Activated T-cell treated with anti-CD3 and anti-CD28 coated beads for 4 hours (primary cell): ENCODE measurements at places on chromosomes 6 and 20.

DNA sequence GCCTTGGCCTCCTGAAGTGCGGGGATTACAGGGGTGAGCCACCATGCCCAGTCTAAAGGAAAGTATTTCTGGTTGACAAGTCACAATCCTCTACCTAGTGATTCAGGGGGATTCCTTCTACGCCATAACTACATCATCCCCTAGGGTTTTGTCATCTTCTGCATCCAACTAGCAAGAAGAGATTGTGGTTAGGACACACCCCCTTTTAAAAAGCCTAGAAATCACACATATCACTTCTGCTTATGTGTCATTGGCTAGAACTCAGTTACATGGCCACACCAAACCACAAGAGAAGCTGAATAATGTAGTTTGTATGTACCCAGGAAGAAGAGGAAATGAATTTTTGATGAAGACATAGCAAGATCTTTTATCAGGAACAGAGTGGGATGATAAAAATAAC, 14.7 kb upstream of the CHD6 start:
- DNase-seq, result no peak

DNA sequence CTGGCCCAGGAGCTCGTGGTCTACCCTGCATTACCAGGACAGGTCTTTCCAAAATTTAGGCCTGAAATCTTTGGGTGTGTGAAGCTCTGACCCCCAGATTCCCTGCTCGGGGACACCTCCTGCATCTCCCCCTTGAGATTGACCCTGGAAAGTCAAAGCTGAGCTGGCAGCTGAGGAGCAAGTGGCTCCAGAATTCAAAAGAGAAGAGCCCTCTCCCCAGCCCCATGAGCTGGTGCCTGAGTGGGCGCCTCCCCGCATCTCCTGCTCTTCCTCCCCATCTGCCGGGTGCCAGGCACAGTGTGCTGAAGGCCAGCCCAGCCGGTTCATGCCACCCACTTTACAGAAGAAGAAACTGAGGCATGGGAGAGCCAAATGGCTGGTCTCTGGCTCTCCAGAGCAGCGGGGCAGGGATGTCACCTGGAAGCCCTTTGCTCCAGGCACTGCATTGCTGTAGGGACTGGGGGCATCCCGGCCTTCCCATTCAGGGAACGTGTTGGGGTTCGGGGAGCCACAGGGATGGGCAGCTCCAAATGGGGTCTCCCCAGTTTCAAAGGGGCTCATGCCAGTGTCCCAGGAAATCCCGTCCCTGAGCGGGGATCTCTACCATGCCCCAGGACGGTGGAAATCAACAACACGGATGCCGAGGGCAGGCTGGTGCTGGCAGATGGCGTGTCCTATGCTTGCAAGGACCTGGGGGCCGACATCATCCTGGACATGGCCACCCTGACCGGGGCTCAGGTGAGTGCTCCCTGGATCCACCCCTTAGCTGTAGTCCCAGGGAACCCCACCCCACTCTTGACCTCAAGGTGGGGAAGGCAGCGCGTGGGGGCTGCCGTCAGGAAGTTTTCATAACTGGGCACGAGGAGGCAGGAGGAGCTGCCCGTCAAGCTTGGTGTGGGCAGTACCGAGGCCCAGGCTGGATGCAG, 20.5 kb downstream of the NPEPL1 start:
- no peak for DNase-seq

DNA sequence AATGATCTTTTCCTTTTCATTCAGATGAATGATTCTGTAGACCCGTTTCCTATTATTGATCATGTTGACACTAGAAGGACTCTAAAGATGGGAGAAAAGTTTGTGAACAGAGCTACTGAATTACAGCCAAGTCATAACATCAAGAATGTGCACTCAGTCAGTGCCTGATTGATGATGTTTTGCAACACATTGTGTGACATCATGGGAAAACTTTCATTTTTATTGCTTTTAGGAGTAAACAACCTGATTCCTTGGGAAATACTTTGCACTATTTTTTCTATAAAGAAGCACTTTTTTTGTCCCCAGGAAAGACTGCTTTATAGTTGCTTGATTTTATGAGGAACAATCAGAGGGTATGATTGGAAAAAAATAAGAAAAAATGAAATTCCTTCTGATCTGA, 383.8 kb upstream of the JAG1 start:
- DNase-seq, result no peak

GRCh38 chr20:2653556-2654383, 1.3 kb downstream of the NOP56 start:
- DNase-seq, result no peak

DNA sequence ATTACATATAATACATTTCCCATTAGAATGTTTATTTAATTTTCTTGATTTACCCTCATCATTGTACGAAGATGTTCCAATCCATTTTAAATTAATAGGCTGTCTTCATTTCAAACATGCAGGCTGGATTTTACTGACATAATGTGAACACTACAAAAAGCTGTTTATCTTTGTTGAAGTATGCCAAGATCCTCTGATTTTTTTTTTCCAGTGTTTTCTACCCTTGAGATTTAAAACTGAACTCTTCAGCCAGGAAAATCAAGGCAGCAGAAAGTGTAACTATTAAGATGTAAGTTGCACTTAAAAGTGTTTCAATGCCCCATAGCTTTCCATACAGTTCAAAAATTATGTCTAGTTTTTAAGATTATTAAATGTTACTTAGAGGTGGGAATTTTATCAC, 43.5 kb downstream of the PRKN start:
- DNase-seq, result no peak

GRCh38 chr20:2005359-2005758, 11.5 kb upstream of the PDYN start:
- no peak for DNase-seq

- no peak for DNase-seq
These were observed 1.5 kb downstream of the ZC3H12D start for GRCh38 chr6:149483334-149483725.

DNA sequence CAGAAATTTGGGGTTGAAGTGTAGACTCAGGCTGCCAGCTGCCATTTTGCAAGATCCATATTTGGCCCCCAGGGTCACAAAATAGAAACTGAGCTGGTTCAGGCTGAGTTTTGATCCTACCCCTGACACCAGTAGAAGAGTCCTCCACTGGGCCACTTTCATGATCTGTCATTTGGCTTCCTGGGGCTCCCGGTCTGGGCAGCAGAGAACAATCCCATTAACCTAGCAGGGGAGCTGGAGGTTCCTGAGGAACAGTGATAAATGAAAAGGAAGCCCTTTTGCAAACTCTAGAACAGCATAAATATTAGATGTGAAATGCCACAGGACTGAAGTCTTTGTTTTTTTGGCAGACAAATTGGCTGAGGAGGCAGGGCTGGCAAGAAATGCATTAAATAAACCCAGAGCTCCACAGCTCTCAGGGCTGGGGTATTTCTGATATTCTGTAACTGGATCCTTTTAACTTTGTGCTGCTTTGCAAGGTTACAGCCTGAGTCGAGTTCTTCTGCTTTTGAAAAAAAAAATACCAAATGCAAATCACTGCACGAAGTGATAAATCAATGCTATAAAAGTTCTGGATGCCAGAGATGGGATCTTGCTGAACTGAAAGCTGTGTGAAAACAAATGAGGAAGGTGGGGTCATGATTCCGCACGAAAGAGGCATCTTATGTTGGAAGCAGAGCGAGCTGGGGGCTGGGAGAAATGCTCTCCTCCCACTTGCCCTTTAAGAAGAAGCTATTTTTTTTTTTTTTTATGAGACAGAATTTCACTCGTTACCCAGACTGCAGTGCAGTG, 64.4 kb downstream of the SULF2 start:
- DNase-seq, result no peak

GRCh38 chr6:51411496-51412125, 592.9 kb downstream of the TFAP2B start:
- no peak for DNase-seq

DNA sequence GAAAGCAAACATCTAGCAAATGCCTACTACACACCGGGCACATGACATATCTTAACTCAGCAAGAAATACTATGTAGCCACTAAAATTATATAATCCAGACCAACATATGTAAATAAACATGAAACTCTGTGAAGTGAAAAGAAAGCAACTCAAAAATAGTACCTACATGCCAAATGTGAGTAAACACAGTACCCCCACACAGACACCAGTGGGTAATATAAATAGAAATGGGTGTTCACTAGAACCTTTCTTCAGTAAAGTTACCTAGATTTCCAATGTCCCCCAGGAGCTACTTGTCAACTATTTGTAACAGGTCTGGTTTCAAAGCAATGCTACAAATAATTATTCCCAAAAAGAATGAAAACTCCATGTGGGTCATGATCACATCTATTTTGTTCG, 25.5 kb downstream of the TRERF1 start:
- no peak for DNase-seq

DNA sequence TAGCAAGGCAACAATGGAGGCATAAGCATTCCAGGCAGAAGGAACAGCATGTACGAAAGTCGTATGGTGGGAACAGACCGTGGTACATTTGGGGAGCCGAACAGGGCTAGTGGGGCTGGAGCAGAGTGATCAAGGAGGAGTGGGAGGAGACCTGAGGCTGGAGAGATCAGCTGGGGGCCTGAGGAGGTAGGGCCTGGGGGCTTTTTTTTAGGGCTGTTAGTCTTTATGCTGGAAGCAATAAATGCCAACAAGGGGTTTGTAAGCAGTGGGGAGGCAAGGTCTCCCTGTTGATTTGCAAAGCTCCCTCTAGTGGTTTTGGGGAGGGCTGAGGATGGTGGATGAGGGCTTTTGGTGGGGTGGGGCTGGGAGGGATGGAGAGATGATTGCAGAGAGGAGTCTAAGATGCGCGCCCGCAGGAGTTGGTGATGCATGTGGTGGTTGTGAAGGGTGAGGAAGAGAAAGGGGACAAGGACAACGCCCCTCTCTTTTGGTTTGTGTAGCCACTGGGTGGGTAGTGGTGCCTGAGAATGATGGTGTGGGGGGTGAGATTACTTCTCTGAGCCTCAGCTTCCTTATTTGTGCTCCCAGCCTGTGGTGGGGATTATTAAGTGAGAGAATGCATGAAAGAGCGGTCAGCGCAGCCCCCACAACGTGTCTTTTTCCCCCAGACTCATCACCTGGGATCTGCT, 74.1 kb upstream of the TOX2 start:
- peak; percentile 10 for DNase-seq

DNA sequence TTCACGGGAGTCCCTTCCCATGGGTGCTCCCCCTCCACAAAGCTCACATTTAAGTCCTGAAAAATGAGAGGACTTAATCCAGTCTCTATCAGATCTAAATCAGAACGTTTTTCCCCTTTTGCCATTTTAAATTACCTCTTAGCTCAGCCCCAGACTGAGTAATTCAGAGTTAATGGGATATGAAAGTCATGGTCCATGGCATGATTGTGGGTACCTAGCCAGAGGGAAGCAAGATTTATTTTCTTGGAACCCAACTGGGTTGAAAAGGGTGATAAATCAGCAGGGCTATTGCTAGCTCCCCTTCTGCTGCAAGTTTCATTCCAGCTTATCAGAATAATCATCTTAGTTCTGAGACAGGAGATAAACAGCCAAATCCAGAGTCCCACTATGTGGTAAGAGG, 320.2 kb upstream of the CHD6 start:
- no peak for DNase-seq

GRCh38 chr6:150600010-150600300, 270 bp downstream of the PLEKHG1 start:
- no peak for DNase-seq

DNA sequence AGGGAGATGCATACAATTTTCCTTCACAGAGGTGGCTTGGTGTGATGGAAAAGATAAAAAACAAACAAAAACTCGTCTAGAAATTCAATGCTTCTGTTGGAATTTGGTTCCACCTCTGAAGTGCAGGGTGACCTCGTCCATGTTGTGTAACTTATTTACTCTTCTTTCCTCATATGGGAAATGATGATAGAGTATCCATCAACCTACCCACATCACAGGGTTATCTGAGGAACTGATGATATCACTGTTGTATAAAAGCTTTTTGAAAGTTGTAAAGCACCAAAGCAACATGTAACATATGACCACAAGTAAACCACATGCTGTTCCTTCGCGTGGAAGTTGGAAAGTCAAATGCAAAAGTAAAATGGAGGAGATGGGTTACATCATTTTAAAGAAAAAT, 212.0 kb upstream of the SGK1 start:
- no peak for DNase-seq

DNA sequence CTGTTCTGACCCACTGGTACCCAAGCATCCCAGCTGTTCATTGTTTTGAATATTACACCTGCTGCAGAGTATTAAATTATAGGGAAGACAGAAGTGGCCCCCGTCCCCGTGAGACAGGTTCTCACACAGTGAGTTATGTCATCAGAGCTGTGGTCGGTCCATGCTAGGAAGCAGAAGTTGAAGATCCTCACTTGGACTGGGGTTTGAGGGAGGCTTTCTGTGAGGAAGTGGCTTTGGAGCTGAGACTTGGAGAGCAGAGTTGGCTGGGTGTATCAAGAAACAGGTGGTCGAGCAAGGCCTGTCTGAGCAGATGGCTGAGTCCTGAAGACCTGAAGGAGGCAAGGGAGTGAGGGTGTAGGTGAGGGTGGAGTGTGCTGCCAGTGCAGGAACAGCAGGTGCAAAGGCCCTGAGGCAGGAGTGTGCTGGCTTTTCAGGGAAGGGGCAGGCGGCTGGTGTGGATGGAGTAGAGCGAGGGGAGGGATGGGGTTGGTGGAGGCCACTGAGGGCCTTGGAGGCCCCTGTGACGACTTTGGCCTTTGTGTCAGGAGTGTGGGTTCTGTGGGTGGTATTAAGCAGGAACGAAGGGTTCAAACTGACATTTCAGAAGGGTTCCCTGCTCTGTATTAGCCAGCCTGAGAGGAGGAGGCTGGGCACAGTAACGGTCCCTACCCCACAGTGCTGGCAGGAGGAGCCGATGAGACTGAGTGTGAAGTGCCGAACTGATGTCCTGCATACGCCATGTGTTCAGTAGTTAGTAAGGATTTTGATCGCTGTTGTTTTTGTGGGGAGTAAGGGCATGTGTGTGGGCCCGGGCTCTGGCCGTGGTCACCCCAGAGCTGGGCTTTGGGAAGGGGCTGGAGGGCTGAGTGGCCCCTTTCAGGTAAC, 11.8 kb downstream of the SRC start:
- DNase-seq, result no peak

DNA sequence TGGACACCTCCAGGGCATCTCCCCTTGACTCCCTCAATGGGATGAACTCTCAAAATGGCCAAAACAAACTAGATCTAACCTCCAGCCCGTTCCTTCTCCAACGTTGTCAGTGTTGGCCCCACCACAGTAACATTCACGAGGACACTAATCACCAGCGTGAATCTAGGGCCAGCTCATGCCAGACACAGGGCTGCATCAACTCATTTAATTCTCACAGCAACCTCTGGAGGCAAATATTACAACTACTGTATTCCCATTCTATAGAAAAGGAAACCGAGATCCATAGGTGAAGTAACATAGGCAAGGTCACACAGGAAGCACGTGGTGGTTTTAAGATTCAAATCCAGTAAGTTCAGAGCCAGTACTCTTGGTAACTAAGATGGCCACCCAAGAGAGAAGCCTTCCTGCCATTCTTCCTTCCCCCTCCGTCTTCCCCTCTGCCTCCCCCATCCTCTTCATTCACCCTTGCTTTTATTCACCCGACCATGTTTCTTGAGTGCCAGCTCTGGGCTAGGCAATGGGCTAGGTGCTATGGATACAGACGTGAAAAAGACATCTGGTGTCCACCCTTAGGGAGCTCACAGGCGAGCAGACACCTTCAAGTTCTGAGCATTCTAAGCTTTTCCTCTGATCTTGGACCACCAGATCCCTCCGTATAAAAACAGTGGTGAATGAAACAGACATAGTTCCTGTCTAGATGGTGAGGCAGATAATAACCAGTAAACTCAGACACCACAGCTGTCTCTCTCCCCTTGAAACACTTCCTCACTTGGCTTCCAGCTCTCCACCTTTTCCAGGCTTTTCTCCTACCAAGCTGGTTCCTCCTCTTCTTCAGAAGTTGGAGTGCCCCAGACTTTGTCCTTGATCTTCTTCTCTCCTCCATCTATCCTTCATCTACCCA, 9.6 kb downstream of the CCM2L start:
- DNase-seq, result no peak
